ENCODE measurements at places on chromosomes 11 and 22.

- DNase-seq = no peak
Observed at GRCh38 chr11:106133529-106133928, 56.1 kb downstream of the AASDHPPT start.

GRCh38 chr22:36223504-36223903, 15.8 kb downstream of the APOL2 start:
- no peak for DNase-seq

- DNase-seq = no peak
Observed at GRCh38 chr22:29083933-29084591, 11.2 kb downstream of the KREMEN1 start.

DNA sequence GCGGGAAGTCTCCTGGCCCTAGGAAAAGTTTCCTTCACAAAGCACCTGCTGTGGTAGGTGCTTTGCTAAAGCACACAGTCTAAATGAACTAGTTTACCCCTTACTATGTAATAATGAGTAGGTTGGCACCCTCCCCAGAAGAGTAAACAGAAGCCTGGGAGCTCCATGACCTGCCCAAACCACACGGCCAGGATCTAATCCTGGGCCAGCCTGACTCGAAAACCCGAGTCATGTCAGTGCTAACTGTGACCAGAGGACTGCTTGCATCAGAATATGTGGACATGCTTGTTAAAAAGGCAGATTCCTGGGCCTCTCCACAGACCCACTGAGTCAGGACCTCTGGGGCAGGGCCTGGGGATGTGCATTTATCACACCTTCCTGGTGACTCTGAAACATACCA, 67.7 kb downstream of the PANX1 start:
- DNase-seq = no peak

DNA sequence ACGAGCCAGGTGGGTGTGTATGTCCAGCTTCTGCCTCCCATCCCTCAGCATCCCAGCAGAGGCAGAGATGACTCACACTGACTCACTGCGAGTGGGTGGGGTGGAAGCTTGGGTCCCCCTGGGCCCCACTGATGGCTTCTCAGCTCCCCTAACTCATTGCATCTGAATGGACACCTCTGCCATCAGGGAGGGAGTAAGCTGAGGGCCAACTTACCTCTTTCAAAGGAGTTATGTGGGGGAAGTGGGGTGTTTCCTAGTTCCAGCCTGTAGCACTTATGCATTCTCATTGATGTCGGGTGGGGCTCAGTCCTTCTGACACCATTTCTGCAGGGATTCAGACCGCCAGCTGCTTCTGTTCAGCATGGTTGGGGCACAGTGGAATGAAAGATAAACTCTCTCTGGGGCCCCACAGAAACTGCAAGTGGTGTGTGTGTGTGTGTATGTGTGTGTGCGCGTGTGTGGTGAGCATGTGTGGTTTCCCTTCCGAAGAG, 1425.8 kb downstream of the TBC1D22A start:
- DNase-seq = no peak

DNA sequence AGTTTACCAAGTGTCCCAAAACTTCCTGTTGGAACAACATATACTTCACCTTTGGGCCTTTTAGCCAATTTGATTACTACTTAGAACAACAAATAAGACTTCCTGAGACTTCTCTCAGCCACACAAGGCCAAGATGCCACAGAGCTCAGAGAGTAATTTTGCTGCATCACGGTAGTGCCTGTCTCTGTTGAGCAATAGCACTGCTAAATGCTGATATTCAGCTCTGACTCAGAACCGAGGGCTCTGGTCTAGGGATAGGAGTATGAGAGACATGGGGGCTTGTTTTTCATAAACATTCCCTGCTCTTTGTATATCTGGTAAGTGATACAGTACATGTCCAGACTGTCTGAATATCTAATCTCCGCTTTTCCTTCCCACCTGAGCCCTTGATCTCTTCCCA, 260.4 kb upstream of the ARHGAP20 start:
- DNase-seq = no peak

DNA sequence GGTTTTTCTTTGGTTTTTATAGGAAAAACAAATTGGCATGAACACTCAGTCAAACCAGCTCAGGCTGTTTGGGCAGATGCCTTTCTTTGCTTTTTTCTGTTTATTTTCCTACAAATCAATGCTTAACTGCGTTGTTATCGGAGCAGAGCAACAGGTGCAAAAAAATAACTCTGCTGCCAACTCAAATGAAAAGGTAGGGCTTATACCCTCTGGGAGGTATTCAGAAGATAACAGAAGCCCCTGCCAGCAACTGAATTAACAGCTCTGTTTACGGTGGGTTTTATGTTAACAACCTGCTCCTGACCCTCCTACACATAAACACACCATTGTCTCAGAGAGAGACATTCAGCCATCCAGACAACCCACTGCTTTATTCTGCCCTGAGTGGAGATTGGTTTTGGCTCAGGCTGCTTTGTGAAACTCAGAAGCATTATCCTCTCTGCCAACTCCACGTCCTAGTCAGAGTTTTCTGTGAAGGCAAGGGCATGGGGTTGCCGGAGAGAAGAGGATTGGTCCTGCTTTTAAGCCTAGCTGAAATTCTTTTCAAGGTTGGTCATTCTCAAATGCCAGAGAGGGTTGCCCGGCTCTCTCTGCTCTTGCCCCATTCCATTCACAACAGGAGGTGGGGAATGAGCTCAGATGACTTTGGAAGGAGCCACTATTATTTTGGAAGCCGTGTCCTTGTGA, 11.4 kb downstream of the EHF start:
- DNase-seq = no peak

GRCh38 chr11:74822170-74822569, 73.5 kb downstream of the RNF169 start:
- no peak for DNase-seq

- peak; percentile 80 for DNase-seq
Observed at GRCh38 chr11:33802194-33802950, 28.1 kb upstream of the FBXO3 start.

GRCh38 chr11:85279267-85279666, 347.9 kb downstream of the DLG2 start:
- no peak for DNase-seq

- no peak for DNase-seq
Observed at GRCh38 chr11:130691581-130691980, 224.7 kb downstream of the SNX19 start.

GRCh38 chr11:68687986-68688385, 3.6 kb downstream of the GAL start:
- DNase-seq = peak; percentile 30

GRCh38 chr11:45885274-45885920, at the start of gene MAPK8IP1:
Gene MAPK8IP1, plus strand, starts transcription at chr11:45885651. Its CDS starts 170 bp downstream, at chr11:45885821.
- peak; percentile 79 for DNase-seq

GRCh38 chr11:35079611-35080010, 59.4 kb upstream of the CD44 start:
- DNase-seq = no peak

- DNase-seq = no peak
Observed at GRCh38 chr11:23313001-23313400, 452.7 kb upstream of the CCDC179 start.

GRCh38 chr11:95531116-95531515, 258.5 kb downstream of the FAM76B start:
- DNase-seq = no peak

DNA sequence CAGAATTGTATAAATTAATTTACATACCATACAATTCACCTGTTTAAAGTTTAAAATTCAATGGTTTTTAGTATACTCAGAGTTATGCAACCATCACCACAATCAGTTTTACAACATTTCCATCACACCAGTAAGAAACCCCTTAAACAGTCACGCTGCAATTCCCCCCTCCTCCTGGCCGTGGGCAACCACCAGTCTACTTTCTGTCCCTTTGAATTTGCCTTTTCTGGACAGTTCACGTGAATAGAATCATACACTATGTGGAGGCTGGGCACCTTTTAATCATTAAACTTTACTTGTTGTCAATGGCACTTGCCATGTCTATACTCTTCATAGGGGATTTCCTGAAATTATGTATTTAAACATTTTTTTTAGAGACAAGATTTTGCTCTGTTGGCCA, 20.1 kb upstream of the SWAP70 start:
- no peak for DNase-seq

DNA sequence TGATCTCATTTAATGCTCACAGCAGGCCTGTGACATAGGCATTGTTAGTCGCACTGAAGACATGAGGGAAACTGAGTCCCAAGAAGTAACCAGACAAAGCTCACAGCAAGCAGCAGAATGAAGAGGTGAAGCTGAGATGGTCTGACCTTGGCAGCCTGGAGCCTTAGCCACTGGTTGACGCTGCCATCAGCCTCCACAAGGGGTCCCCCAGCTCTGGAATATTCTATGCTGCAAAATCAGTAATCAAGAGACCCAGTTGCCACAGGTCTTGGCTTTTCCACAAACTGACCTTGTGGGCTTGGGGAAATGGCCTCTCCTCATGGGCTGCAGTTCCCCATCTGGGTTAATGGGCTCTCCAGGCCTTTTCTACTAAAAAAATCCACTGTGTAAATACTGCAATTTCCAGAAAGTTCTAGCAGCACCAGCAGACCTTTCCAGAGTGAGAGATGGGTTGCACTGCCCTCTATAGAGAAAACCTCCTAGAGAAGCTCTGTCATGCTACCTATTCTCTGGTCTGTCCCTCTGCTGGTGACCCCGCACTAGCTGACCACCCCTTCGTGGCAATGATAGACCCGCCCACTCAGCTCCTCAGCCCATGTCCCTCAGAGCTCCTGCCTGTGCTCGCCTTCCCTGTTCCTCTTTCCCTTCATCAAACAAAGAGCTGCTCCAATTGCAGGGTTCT, 22.6 kb upstream of the ISX start:
- DNase-seq = no peak

DNA sequence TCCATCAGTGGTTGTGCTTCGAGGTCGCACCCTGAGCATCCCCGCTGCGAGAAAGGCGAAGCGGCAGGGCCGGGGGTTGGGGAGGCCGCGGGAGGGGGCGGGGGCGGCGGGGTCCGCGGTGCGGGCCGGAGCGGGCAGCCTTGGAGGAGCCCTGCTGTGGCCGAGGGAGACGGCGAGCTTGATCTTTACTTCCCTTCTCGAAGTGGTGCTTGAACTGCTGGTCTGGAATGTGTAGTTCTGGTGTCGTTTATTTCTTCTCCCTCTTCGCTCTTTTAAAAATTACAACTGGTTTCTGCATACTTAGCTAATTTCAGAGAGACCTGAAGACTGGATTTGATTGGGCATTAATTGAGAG, 1.1 kb downstream of the APLP2 start:
- DNase-seq = no peak

- no peak for DNase-seq
Observed at GRCh38 chr11:60242740-60243239, at the start of gene MS4A4E. Gene MS4A4E, minus strand, starts transcription at chr11:60243137. Its CDS starts 13,082 bp downstream, at chr11:60230055.

DNA sequence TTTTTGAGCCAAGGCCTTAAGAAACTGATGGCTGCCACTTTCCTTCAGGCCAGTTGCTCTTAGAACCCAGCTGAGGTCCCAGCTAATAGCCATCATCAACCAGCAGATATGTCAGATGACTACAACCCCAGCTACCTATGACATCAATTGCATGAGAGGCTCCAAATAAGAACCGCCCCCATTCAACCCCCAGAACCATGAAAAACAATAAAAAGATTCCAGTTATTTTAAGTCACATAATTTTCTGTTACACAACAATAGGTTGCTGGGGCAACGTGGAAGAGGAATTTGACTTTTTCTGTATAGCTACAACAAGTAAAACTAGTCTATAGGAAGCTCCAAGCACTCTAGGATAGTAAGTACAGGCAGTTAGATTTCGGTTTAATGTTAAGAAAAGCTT, 216.3 kb upstream of the MTNR1B start:
- DNase-seq = no peak

GRCh38 chr11:27497284-27497866, 9.2 kb downstream of the LIN7C start:
- no peak for DNase-seq

GRCh38 chr11:106840146-106840545, 178.1 kb downstream of the GUCY1A2 start:
- DNase-seq = no peak

DNA sequence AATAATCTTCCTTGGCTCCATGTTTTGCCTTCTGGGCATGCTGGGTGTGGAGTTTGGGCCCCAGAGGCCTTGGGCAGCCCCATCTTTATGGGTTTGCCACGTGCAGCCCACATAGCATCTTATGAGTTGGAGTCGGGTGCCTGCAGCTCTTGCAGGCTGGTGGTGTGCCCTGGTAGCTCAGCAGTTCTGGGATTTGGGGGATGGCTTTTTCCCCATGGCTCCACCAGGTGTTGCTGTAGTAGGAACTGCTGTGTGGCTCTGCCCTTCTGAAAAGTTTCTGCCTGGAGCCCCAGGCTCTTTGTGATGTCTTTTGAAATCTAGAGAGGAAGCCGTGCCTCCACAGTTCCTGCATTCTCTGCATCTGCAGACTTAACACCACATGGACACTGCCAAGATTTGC, 16.8 kb downstream of the EED start:
- no peak for DNase-seq

GRCh38 chr11:75850787-75851186, 35.8 kb downstream of the UVRAG start:
- DNase-seq = no peak

DNA sequence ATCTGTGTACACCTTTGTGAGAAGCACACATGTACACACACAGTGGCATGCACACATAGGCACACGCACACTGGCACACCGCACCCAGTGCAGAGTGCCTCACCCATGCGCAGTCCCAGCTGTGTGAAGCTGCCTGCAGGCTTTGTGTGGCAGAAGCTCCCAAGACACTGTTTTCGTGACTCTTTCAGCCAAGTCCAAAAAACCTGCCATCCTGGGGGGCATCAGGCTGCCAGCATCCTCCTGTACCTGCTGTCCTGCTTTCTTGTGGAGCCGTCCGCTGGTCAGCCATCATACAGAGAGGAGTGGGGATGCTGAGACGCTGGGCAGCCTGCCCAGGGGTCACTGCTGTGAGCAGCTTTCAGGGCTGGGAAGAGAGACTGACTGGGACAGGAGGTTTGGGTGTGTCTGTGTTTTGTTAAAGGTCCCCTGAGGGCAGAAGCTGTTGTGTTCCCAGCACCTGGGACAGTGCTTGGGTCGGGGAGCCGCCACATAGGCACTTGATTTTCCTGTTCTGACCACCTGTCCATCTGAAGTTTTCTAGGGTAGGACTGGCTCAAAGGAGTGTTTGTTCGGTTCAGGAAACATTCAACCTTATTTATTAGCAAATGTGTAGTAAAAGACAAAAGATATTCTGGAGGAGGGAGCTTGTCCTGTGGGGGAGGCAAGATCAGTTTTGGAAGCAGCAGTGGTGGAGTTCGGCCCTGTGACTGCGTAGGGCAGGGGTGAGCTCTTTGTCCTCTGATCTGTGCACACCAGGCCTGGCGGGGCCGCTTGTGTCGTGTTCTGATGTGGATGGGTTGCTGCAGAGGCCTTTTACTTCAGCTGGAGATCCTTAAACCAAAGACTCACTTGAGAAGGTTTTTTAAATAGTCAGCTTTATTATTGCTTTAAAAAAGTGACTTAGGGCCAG, 29.7 kb downstream of the AP2A2 start:
- DNase-seq = no peak

GRCh38 chr22:35197886-35198285, 59.4 kb upstream of the HMGXB4 start:
- DNase-seq = no peak

DNA sequence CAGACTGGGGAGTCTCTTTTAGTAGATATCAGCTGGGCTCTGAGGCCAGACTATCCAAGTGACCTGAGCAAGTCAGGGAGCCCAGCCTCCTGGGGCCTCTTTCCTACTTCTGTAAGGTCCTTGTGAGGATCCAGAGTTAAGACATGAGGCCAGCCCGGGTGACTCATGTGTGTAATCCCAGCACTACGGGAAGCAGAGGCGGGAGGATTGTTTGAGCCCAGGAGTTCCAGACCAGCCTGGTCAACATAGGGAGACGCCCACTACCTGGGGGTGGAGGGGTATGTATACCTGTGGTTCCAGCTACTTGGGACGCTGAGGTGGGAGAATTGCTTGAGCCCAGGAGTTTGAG, 36.9 kb upstream of the POLA2 start:
- DNase-seq = no peak

- DNase-seq = peak; percentile 59
Observed at GRCh38 chr11:134224710-134225664, 516 bp downstream of the VPS26B start.

GRCh38 chr22:39103431-39103830, 6.4 kb downstream of the APOBEC3H start:
- DNase-seq = no peak
